Stimulated activated CD8-positive, alpha-beta memory T cell treated with anti-CD3 and anti-CD28 coated beads, Interleukin-2, amount 100 ng/mL, for 1 hour (primary cell): ENCODE measurements at places on chromosomes 5 and 9.

GRCh38 chr9:95023217-95024003, 294.1 kb downstream of the FANCC start:
- DNase-seq, result no peak

- DNase-seq, result no peak
Observed at GRCh38 chr9:134314039-134314949, 12.0 kb upstream of the RXRA start.

GRCh38 chr9:136774416-136775045, 10.2 kb upstream of the LCN15 start:
- DNase-seq, result no peak

DNA sequence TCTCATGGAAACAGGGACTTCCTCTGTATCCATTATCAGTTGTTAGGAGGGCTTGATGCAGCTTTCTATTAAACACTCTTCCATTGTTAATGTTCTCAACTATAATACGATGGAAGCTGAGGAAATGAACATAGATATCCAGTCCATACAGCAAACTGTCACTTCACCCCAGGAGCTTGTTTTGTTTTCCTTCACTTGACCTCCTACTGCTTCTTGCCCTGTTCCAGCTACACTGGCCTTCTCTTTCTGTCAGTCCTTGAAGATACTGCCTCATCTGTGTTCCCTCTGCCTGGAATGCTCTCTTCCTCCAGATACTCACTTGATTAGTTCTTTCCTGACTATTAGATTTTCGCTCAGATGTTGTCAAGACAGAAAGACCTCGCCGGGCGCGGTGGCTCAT, 17.1 kb downstream of the CTNNA1 start:
- no peak for DNase-seq

DNA sequence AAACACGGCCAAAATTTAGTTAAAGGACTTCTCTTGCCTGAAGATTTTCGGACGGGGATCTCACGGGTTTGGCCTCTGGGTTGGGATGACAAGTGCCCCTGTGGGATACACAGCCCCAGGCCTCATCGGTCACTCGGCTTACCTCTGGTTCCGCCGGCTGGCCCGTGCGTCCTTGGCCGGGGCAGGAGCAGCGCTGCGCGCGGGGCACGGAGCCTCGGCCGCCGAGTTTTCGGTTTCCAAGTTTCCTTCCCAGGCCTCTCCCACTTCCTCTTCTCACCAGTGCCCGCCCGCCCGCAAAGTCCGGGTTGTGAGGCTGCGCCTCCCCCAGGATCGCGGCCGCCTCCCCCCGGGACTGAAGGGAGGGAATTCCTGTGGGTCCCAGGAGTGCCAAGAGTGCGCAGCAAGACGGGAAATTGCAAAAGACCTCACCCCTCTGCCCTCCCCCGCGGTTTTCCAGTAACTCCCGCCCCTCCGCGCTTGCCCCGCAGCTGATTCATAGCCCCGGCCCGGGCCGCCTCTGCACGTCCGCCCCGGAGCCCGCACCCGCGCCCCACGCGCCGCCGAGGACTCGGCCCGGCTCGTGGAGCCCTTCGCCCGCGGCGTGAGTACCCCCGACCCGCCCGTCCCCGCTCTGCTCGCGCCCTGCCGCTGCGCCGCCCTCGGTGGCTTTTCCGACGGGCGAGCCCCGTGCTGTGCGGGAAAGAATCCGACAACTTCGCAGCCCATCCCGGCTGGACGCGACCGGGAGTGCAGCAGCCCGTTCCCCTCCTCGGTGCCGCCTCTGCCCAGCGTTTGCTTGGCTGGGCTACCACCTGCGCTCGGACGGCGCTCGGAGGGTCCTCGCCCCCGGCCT, at the start of gene OSMR:
TSS of gene OSMR (plus strand) at position 487 of the 853 bp plus-strand sequence. CDS start 23,033 bp downstream, outside the sequence.
- DNase-seq, result no peak

DNA sequence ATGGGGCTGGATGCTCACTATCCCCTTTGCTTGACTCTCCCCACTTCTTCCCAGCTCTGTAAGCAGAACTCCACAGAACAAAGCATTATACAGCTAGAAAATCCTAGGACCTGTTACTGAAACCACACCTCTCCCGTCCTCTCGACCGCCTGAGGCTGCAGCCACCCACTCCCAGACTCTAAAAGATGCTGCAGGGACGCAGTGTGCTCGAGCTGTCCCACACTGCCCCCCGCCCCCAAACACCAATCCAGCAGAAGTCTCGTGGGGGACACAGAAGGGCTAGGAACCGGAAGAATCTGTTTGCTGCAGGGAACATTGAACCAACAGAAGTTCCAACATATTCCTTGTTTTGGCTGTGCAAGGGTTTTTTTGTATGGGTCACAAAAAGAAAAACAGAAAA, 7.6 kb downstream of the CAMK2A start:
- no peak for DNase-seq

GRCh38 chr5:168302785-168303184, 11.3 kb downstream of the WWC1 start:
- no peak for DNase-seq

DNA sequence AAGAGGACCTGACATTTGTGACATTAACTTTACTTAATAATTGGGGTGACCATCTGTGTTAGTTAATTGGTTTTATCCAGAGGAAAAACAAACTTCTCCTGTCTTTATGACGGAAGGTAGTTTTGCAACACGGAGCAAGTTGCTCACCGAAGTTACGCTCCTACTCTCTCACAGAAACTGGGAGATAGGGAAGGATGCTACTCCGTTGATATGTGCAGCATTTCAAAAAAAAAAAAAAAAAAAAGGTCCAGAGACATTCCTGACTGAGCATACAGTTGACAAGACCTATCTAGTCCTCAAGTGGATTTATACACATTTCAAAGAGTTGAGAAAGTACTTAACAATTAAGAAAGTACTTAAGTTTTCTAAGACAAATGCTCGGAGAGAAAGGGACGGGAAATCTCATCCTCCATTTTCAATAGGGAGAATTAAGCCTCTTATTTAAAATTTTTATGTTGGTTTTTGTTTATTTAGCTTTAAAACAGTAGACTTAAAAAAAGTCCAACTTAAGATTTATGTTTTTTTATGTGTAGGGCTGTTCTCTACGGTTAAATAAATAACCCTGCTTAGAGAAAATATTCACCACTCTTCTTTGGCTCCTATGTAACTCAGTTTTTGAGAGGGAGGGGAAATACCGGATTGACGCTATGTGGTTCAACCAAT, 455 bp upstream of the FER start:
- no peak for DNase-seq

GRCh38 chr9:13845460-13845859, 468.5 kb downstream of the NFIB start:
- DNase-seq, result no peak

- no peak for DNase-seq
Observed at GRCh38 chr9:19456426-19456825, 47.6 kb downstream of the ACER2 start.

GRCh38 chr5:2461701-2462691, 289.5 kb downstream of the IRX2 start:
- DNase-seq, result no peak

DNA sequence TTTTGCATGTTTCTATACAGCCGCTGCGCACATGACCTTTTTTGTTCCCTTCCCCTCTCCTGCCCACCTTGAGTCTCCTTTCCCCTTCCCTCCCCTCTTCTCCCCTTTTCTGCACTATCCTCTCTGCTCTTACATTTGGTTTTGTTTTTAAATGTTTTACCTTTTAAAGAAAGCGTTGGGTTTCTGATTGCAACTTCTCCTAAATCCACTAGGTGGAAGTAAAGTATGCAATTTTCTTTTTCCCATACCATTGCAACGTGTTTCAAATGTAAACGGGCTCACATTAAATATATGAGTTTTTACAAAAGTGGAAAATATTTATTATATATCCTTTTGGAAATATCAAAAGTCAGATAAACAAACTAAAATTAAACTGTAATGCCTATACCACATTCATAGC, 500.9 kb downstream of the DIRAS2 start:
- no peak for DNase-seq

GRCh38 chr5:41812156-41812555, 58.1 kb downstream of the OXCT1 start:
- DNase-seq, result no peak

- no peak for DNase-seq
Observed at GRCh38 chr5:157554179-157555036, 21.2 kb downstream of the ADAM19 start.

- no peak for DNase-seq
Observed at GRCh38 chr5:91122651-91123050, 260.5 kb downstream of the ARRDC3 start.

DNA sequence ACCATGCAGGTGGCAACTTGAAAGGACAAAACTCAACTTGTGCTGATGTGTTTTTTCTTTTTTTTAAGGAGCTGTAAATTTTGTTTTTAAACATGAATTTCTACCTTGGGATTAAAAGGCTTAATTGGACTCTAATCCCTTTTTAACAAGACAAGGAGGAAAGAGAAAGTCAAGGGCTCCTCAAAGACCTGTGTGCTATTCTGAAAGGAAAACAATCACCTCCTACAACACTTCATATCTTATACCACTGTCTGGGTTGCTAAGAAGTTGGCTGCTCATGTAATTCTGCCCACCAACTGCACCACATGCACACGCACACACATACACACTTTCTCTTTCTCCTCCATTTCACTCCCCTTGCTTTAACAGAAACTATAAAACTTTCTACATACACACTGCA, 78.6 kb downstream of the SH3RF2 start:
- DNase-seq, result no peak

DNA sequence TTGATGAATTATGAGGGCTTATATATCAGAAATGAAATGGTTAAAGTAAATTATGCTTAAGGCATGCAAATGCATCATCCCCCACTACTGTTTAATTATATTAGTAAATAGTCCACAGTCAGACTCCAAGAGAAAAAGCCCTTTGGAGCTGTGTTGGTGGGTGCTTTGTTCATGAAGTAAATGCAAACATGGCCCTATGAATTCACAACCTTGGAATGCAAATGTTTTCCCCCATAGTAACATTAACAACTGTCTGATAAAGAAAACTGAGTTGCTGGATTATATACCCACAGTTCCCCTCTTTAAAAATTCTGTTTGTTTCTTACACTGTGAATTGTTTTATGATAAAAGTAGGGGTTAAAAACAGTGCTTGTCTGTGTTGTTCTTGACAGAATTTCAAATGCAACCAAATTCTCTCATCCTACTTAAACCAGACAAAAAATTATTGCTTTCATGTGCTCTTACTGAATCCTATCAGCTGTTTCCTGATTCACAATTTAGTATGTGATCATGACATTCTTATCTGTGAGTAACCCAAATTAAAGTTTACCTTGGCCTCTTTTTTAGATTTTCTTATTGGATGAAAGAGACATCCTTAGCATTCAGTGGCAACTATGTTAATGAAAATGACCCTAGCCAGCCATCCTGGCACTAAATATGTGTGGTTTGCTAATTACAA, 48.5 kb upstream of the SNCAIP start:
- no peak for DNase-seq

GRCh38 chr5:81097713-81098112, 135.4 kb upstream of the CKMT2 start:
- no peak for DNase-seq

DNA sequence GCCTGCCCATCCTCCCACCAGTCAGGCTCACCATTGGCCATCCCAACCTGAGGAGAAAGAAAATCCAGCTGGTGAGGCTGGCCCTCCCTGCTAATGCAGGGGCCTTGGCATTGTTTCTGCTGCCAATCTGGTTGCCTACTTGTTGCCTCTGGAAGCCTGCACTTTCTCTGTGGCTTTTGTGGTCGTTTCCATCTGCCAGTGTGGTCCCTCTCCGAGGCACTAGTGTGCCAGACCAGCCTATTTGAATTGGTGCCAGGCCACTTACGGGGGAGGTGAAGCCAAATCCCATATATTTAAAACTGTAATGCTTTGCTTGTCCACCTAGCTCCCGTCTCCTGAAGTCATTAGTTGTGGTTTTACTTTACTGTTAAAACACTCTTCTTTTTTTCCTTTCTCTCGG, 213.4 kb upstream of the ADAMTSL1 start:
- no peak for DNase-seq

DNA sequence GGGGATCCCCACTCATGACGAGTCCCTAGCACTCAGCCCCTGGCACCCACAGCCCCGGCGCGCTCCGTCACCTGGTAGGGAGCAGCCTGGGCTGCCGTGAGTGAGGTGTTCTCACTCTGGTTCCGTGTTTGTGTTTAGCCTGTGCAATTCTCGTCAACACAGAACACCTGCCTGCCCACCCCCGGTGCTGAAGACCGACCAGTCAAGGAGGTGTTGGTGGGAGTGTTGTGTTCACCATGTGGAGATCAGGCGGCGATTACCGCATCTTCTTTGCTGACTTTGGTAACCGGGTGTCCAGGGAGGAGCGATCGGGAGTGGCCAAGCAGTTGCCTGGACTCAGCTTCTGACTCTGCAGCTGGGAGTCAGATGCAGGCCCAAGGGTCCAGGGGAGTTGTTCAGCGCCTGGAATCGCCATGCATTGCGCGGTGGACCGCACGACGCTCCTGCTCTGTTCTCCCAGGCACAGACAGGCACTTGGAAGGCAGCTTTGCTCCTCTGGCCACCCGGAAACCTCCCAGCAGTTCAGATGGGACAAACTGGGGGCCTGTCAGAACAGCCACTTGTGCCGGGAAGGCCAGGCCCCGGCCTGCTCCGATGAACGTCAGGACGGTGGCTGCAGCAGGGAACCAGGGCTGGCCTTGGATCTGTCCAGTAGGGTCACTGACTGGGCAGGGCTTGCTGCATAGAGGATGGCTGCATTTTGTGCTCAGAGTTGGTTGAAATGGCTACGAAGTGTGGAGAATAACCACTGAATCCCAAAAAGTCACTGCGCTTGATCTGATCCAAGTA, 28.2 kb downstream of the EXOC3 start:
- no peak for DNase-seq
